NCI-H2171 (cell line): ENCODE measurements at places on chromosomes 4 and X.

GRCh38 chr4:113584407-113585150 is 177.0 kb downstream of the CAMK2D start:
- DNase-seq: peak; percentile 12

DNA sequence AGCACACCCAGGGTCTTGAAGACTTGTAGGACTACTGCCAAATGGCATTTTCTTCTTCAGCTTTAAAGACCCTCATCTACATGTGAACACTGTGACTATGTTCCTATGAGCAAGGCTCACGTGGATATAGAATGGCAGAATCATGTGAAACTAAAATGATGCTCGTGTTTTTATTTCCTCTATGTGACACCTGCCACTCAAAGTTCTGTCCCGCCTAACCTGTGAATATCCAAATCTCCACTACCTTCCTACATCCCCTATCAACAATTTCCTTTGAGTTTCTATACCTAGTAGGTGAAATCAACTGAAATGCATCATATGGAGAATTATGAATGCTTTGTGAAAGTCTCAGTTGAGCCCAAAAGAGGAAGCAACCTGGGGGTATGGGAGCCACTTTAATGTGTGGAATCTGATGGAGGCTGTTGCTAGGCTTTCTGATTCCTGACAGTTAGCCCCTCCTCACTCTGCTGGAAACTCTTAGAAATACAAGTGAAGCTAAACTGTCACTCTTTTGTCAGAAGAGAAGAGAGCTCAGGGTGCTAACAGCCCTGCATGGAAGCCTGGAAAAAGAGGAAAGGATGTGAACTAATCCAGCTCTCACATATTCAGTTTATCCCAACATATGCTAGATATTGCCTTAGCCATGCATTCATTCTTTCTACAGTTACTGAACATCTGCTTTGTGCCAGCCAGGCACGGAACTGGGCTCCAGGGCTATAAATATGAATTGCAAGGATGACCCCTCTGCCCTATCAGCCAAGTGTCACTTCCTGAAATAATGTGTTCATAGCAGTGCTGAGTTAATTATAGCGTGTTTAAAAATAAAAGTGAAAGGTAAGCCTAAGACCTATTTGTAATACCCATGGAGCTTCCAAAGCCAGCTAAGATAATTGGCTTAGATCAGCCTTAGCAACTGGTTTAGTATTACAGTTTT is 11.0 kb downstream of the LHFPL1 start:
- no peak for DNase-seq

DNA sequence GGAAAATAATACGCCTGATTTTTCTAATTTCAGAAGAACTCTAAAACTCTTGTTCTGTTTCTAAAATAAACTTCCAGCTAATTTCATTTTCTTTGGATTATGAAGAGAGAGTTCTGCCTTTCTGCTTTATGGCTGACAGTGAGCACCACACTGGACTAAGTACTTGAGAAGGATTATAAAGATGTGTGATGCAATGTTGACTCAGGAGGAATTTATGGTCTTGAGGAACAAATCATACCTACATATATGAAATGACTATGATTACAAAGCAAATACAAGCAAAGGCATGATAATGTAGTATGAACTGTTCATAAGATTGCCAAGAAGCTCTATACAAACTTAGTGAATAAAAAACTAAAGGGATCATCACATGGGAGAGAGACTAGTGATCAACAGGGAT is 13.0 kb upstream of the SLC25A5 start:
- DNase-seq: no peak

- DNase-seq: no peak
Observed at GRCh38 chr4:124941267-124941666, 228.7 kb upstream of the ANKRD50 start.

DNA sequence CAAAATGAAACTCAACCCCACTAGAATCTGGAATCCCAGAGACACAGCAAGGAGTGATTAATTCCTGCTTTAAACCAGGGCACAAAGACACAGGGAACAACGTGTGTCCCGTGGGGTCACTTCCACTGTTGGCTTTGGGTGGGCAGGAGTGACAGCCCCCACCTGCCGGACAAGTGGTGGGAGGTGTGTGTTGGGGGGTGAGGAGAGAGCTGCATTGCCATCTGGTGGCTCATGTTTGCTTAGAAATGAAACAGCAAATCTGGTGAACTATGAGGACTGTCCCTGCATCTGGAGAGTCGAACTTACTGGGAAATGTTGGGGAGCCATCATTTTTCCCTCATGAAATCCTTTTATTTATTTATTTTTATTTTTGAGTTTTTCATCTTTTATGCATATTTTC is 75.9 kb upstream of the AFAP1 start:
- no peak for DNase-seq

GRCh38 chr4:113398441-113399143 is 349.1 kb downstream of the ANK2 start:
- no peak for DNase-seq

GRCh38 chrX:54357414-54358377 is at the start of gene WNK3:
TSS of gene WNK3 (minus strand) at chrX:54358046.
- DNase-seq: peak; percentile 84

DNA sequence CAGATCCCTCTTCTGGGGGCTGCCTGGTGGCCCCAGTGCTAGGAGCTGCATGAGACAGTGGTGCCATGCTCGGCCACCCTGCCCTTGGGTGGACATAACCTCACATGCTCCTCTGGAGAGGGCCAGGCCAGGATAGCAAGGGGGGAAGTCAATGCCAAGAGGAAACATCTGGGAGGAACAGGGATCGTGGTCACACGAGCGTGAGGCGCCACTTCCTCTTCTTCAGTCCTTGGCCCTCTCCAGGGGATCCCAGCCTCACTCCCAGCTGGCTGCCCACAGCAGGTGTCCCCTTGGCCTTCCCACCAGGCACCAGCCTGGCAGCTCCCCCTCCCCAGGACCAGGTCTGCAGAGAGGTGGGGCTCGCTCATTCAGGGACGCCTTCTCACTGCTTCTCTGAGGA is 28.6 kb downstream of the TBC1D14 start:
- DNase-seq: no peak
